ENCODE measurements at places on chromosomes 5 and 9.

GRCh38 chr5:126615286-126615685 lies 14.5 kb downstream of the PHAX start:
- no peak for DNase-seq

- DNase-seq: no peak
Measured at GRCh38 chr5:112640546-112640945, 97.1 kb upstream of the APC start.

DNA sequence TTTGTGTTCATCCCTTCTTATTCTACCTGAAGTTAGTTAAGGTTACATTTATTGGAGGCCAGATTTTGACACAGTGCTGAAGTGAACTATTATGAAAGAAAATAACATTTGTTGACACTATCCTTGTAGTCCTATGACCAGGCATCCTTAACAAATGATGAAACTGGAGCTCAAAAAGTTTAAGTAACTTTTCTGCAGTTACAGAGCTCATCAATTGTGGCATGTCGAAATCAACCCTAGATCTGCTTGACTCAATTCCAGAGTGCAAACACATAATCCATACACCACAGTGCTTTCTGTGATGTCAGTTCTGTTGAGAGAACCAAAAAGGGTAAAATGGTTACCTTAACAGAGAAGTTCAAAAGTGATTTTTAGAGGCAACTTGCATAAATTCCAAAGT lies 28.6 kb downstream of the KCNN2 start:
- DNase-seq: no peak

GRCh38 chr9:110188991-110189390 lies 19.0 kb downstream of the C9orf152 start:
- no peak for DNase-seq

- DNase-seq: no peak
Measured at GRCh38 chr5:159545156-159545555, 214.9 kb upstream of the IL12B start.

DNA sequence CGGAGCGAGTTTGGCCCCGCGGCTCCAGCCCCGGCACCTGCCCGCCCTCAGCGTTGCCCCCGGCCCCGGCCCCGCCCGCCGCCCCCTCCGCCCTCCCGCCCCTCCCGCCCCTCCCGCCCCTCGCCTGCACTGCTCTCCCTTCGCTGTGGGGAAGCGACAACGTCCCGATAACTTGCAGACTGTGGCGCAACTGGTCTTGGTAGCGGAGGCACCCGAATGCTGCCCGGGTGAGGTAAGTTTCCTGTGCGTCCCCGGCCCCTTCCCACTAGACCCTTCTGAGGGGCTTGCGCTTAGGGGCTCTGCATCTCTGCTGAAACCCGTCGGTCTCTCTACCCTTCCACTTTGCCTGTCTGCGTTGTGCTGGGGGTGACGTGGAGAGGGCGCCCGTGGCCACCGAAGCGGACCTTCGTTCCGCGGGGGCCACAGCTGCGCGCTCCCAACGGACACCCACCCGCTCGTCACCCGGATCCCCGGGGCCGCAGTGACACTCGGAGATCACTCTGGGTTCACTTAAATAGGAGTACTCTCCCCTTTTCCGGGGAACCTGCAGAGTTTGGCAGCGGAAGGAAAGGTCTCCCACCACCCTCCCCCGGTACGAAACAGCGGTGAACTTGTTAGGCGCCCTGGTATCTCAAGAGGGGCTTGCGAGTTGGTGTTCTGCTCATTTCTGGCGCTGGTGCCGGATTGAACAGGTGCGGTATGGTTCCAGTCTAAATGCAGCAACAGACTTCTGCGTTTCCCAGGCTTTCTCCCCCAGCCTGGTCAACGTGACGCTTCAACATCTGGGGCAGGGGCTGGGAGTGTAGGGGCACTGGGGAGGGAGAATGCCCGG lies 707 bp downstream of the PIP5K1B start:
- no peak for DNase-seq

- no peak for DNase-seq
Measured at GRCh38 chr9:4038182-4038723, 261.6 kb downstream of the GLIS3 start.
